ENCODE measurements at places on chromosomes 12 and 14. TPM values are rescaled to one million over a fixed set of nuclear protein-coding genes. Genes with fewer than 3 reads are reported as not detected.

DNA sequence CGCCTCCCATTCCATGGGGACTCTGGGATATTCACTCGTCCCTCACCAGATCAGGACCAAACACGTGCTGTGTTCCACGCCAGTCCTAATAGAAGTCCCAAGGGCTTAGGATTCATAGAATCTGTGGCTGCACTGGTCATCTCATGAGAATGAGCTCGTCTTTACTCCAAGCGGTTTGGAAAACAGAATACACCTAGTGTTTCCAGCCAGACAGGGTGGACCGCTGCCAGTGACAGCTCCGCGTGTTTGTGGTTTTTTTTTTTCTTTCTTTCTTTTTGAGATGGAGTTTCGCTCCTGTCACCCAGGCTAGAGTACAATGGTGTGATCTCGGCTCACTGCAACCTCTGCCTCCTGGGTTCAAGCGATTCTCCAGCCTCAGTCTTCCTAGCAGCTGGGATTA lies 75.1 kb downstream of the GLT1D1 start:
- no peak for DNase-seq

GRCh38 chr12:7935590-7936581 lies at the start of gene SLC2A3:
SLC2A3 (minus strand) TSS chr12:7936187; CDS start chr12:7936034, 153 bp downstream.
- DNase-seq: peak; percentile 65

Gene CFAP54
- 1.2 TPM for total RNA-seq

GRCh38 chr12:64713376-64713775 lies 45.8 kb downstream of the GNS start:
- no peak for DNase-seq

Gene C1RL
- total RNA-seq: 11.5 TPM

All from GM12878 (cell line).